Activated naive CD4-positive, alpha-beta T cell treated with anti-CD3 and anti-CD28 coated beads, Interleukin-2, amount 10 ng/mL, durations not matched to agents 7 days and 5 days (primary cell): ENCODE measurements at places on chromosomes 7 and 10.

DNA sequence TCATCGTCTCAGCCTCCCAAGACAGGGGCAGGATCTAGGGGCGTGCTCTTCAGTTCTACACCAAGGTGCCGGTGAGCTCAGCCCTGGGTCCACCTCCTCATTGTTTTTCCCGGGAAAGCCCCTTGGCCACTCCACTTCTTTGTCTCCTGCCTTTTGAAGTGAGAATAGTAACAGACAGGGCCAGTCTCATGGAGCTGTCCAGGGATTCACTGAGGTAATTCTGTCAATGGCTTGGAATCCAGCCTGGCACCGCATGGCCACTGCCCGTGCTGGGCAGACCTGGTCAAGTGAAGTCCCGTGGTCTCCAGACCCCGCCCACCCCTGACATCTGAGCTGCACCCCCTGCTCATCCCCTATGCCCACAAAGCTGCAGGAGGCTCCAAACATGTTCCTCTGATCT, 138.9 kb downstream of the TNS3 start:
- DNase-seq, result no peak

GRCh38 chr7:42077271-42078135, 159.5 kb downstream of the GLI3 start:
- no peak for DNase-seq

- no peak for DNase-seq
Observed at GRCh38 chr10:103582331-103583123, 89.0 kb downstream of the NEURL1 start.

DNA sequence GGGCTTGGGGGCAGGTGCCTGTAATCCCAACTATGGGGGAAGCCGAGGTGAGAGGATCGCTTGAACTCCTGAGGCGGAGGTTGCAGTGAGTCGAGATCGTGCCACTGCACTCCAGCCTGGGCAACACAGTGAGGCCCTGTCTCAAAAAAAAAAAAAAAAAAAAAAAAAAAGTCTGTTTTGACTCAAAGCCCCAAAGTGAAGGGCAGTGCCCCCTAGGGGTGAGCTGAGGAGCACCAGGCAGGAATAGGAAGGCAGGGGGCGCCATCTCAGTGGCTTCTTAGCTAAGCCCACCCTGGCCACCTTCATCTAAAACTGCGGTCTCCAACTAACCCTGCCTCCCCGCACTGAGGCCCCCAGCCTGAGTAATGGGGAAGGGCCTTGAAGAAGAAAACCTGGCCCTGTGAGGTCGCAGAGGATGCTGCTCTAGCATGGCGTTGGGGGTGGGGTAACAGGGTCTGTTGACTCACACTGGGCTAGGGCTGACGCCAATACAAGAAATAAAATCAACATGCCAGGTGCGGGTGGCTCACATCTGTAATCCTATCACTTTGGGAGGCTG, 9.8 kb downstream of the PODXL start:
- DNase-seq, result peak; percentile 62
